ENCODE measurements at places on chromosomes 2 and 18.

- no peak for DNase-seq
These were observed 42.9 kb downstream of the DAW1 start for GRCh38 chr2:227914362-227914761.

GRCh38 chr2:96204836-96205624 lies 3.6 kb downstream of the STARD7 start:
- no peak for DNase-seq

- DNase-seq, result no peak
These were observed 12.0 kb upstream of the NTSR2 start for GRCh38 chr2:11681722-11682589.

- DNase-seq, result no peak
These were observed 437.0 kb downstream of the PTPRM start for GRCh38 chr18:8003878-8004675.

DNA sequence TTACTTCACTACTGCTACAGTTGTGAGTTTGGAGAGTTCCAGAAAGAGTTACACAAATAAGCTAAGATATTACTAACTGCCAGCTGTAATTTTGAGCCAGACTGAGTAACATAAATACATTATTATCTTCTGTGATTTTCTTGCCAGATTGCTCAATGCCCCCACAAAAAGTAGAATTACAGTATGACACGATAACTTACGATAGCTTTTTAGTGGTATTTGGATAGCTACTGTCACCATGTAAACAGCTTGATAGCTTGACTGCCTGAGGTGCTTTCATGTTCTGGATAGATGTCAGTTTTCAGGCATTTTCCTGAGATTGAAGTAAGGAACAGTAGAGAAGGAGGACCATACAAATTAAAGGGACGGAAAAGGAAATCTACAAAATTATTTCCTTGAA lies 533.3 kb downstream of the SOCS6 start:
- no peak for DNase-seq

GRCh38 chr2:16974688-16975087 lies 309.1 kb upstream of the CYRIA start:
- no peak for DNase-seq

- peak; percentile 77 for DNase-seq
These were observed 26.9 kb upstream of the KCTD1 start for GRCh38 chr18:26574958-26575864.

- DNase-seq, result no peak
These were observed 34.9 kb downstream of the RNF144A start for GRCh38 chr2:6952101-6952500.

- peak; percentile 18 for DNase-seq
These were observed 97.9 kb downstream of the BAZ2B start for GRCh38 chr2:159518321-159519005.

- DNase-seq, result no peak
These were observed 55.4 kb upstream of the ZNF396 start for GRCh38 chr18:35432565-35433001.

GRCh38 chr2:146659976-146660375 lies 1184.9 kb upstream of the ACVR2A start:
- DNase-seq, result no peak

DNA sequence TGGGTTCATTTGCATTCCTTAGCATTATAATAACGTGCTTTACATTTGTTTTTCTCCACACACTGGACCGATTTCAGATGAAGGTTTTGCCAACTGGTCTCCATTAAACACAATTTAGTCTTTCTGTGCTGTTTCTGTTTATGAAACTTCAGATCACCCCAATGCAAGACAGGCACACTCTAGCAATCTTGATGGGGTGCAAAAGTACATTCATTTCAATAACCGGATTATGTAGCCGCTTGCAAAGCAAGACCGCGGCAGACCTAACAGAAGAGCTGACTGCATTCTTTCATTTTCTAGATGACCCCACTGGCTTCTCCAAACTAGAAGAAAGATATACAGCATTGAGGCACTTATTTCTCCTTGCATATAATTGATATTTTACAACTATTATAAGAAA lies 301.5 kb downstream of the PIEZO2 start:
- no peak for DNase-seq

DNA sequence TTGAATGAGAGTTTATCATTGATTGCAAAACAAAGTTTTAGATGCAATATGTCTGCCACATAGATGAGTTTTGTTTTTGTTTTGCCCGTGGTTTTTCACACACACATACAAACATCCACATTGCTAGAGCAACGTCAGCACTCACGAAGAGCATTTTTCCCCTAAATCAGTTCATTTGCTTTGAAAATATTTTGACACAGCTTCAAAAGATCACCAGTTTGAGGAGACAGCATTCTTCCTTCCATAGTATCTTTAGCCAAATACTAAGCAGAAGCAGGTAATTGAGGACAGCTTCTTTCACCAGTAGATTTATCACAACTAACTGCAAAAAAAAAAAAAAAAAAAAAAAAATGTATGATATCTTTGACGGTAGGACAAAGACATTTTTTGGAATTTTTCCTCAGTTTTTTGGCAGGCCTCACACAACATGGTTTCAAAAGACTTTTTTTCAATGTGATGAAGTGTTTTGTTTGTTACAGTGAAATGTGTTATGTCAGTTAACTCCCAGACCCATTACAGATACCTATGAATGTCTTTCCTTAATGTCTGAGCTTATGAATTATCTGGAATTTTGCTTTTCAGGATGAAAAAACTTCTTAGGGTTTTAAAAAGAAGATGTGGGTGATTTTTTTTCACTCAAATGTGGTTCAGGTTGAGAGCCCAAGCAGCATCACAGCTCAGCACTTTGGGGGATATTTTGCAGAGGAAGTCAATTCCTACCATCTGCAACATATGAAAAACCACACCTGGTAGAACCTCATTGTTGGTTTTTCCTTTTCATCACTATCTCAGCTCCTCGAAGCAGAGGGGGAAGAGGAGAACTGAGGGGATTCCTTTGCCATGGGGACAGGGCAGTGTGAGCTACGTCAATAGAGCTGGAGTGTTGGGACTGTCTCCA lies 31.6 kb downstream of the AOX1 start:
- DNase-seq, result no peak

DNA sequence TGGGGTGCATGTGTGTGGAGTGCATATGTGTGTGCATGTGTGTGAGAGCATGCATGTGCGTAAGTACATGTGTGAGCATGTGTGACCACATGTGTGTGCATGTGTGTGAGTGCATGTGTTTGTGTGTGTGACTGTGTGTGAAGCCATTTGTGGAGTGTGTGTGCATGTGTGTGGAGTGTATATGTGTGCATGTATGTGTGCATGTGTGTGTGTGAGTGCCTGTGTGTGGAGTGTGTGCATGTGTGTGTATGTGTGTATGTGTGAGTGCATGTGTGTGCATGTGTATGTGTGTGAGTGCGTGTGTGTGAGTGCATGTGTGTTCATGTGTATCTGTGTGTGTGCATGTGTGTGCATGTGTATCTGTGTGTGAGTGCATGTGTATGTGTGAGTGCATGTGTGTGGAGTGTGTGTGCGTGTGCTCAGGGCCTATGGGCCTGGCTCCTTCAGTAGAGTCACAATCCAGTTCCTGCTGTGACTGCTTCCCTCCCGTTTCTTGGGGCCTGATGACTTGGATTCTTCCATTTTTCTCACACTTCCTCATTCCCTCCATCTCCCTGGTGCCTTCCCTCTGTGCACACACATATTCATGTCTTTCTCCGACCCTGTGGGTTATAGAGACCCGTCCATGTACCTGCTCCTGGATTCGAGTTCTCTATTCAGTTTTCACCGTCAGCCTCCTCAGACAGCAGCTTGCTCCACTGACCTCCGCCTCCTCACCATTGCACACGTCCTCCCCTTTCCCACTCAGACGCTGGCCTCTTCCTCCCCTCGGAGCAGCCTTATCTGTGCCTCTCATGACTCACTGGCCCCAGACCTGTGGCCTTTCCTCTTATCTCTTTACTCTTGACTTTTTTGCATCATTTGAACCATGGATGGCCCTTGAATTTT lies 25.2 kb downstream of the TOGARAM2 start:
- DNase-seq, result no peak

DNA sequence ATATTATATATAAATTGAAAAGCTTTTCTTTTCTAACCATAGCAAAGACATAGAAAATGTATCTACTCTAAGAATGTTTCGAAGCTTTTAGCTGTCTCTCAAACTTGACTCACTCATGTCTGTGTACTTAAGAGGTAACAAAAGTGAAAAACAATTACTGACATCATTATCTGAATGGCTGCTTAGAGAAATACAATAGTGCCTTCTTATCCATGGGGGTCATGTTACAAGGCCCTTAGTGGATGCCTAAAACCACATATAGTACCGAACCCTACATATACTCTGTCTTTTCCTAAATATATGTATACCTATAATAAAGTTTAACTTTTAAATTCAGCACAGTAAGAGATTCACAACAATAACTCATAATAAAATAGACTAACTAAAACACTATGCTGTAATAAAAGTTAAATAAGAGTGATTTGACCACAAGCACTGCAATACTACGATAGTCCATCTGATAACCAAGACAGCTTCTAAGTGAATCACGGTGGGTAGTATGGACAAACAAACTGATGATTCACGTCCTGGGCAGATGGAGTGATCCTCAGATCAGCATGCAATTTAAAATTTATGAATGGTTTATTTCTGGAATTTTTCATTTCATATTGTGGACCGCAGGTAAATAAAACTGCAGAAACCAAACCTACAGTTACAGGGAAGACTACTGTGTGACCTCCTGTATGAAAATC lies 246.2 kb downstream of the XIRP2 start:
- no peak for DNase-seq

DNA sequence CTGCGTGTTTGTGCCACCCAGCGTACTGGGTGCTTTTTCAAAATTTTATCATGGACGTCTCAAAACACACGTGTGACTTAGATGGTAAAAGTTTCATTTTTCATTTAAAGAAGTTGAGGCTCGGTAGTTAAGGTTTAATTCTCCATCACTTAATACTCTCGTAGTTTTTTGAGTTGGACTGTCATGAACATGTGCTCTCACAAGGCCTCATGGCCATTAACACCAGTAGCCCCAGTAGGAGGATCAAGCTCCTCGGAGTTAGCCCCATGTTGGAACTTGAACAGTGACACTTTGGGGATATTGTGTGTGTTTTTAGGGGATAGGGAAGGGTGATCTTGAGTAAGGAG lies 15.3 kb downstream of the NMUR1 start:
- DNase-seq, result no peak

GRCh38 chr18:54991981-54992380 lies 32.7 kb upstream of the CCDC68 start:
- no peak for DNase-seq

DNA sequence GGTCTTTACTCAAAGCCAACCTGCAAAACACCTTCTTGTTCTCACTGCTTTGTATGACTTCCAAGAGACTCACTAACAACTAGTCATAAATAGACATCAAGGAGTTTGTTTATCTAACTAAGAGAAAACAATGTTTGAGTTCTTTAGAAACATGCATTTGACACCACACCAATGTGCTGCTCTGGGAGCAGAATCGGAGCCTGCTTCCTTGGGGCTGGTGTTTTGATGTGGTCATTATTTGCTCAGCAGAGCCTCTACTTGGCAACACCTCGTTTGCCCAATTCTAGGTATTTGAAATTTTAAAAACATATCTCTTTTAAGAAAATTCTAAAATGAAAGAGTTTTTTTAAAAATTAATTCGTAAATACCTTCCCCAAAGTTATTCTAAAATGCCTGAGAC lies 167.5 kb downstream of the BCL2 start:
- no peak for DNase-seq

DNA sequence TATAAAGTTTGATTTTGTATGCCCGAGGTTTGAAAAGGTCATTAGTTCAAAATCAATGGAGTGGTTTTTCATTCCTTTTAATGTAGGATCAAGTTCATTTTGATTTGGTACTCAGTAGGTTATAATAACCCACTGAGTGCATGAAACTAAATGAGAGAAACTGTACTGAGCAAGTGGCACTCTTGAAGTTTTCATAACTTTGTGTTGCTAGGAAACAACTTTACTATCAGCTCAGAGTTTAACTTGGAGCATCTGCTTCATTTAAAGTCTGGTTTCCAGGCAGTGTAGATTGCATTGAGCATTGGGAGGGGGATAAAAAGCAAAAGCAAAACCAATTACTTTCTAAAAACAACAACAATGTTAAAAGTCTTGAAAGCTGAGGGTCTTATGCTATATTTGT lies 1361.6 kb upstream of the CHAC2 start:
- no peak for DNase-seq

DNA sequence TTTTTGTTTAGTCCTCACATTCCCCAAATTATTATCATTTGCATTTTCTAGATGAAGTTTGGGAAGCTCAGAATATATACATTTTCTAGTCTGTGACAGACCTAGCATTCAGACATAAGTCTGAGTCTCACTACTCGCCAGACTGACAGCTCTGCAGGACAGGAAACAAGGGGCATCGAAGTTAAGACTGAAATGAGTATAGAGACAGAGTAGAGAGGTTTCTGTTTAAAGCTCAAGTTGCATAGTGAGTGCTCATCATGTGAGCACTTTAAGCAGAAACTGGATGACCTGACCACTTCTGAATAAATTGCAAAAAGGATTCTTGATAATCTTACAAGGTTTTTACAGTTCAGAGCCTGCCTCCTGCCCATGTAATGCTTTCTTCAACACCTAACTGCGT lies 1.1 kb downstream of the HADHB start:
- DNase-seq, result peak; percentile 23

DNA sequence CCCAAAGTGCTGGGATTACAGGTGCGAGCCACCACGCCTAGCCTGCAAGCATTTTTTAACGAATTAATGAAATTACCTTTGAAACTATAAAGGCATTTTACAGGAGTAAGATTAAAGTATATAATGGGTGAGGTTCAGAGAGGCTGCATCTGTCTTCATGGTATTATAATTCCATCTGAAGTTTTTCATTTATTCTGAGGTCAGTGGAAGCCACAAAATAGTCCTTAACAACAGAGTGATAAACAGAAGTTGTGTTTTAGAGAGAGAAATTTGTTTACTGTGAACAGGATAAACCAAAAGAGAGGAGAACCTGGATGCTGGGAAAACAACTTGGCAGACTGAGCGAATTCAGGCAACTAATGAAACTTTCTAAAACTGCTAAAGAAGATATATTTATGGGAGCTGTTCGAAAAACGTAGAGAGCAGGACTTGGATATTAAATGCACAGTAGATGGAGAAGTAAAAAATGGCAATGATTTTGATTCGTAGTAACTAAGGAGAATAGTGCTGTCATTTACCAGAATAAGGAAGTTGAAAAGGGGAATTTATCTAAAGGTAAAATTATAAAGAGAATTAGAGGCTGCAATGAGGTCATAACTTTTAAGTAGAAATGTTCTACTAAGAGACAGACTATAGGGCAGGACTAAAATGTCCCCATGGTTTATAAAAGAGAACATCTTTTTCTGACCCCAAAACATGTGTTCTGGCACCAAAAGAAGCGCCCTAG lies 37.9 kb upstream of the ITGA4 start:
- DNase-seq, result no peak

GRCh38 chr2:128783193-128783671 lies 464.6 kb upstream of the HS6ST1 start:
- no peak for DNase-seq

- DNase-seq, result no peak
These were observed 3.2 kb downstream of the RAB3GAP1 start for GRCh38 chr2:135055182-135055786.

DNA sequence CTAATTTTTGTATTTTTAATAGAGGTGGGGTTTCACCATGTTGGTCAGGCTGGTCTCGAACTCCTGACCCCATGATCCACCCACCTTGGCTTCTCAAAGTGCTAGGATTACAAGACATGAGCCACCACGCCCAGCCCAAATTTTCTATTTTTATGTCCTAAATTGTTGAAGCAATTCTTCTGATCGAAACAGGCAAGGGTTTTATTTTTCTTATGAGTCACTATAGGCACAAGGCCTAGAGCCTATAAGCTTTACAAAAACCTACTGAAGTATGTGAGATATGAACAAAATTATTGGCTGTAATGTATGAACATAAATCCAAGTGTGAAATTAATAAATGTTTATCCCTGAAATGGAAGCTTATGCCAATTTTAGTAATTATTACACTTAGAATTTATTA lies 464.2 kb upstream of the NRP2 start:
- no peak for DNase-seq

Measured in right kidney (tissue), 9 donors.